ENCODE measurements at places on chromosomes 1 and 21.

DNA sequence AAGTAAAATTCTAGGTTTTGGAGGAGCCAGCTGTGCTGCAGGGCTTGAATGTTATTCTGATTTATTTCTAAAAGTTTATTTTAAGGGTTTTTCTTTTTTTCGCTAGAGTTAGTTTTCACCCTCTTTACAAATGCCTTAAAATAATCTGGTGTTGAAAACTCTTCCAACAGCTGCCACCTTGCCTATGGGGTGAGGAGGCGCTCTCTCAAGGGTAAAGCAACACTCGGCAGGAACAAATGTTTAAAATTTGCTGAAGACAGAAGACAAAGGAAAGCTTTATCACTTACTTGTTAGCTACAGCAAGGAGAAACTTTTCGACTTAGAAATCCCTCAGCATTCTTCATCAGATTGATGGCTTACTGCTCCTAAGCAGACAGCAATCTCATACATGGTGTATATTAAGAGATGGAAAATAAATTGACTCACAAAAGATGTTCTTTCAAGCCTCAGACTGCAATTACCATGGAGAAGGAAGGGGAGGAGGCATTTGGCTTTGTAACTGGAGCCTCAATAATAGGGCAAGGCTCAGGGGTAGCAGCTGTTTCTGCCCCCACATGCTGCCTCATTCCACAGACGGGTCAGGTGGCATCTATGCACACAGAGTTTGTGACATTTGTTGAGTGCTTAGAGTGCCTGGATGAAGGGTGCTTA is 79.8 kb upstream of the RALGPS2 start:
- DNase-seq, result no peak

DNA sequence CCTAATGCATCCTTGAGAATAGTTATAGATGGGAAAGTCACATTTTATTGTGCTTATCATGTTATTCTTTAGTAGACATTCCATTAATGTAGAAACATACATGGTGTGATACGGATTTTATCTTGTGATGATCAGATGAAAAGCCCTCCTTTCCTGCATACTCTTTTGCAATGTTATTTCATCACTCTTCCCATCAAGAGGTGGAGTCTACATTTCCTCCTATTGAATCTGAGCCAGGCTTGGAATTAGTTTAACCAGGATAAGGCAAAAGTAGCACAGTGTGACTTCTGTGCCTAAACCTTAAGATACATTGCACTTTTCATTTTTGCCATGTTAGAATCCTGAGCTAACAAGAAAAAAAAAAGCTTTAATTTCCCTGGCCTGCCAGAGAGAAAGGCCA is 393.7 kb upstream of the ST6GALNAC5 start:
- DNase-seq, result no peak

DNA sequence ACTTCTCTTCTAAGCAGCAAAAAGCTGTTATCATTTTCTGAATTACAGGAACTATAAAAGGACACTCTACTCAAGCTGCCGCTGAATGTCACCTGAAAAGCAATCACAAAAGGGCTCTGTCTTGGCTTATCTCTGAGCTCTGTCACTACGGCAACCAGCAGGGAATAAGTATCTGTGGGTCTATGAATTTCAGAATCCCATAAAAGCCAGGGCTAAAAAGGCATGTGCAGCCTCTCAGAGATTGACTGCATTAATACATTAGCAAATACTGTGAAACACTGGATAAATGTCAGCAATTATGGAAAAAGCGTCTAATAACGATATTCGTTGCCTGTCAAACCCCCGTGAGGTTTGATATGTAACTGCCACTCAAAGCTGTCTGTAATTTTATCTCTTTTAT is 210.2 kb upstream of the DMRTA2 start:
- no peak for DNase-seq

- no peak for DNase-seq
These were observed 191.3 kb upstream of the HP1BP3 start for GRCh38 chr1:20978413-20978812.

GRCh38 chr1:36743286-36744005 is 260.7 kb upstream of the CSF3R start:
- no peak for DNase-seq

DNA sequence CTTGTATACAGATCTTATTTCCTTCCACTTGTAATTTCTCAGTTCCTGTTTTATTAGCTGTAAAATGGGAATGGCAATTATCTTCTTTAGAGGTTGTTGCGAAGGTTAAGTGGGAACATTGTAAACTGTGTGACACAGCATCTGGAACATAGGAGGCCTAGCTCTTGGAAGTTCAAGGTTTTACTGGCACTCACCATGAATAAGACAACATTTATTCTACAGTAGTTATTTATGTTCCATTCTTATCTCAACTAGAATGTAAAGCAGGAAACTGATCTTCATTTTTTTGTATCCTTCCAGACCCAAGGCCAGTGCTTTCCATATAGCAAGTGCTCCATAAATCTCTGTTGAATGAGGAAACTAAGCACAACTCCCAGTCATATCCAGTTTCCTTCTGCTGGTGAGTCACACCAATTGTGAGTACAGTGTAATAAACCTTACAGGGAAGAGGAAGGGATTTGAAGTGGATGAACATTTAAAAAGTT is 1.4 kb downstream of the BCL10 start:
- no peak for DNase-seq

- DNase-seq, result no peak
These were observed 45.7 kb downstream of the PAX7 start for GRCh38 chr1:18676332-18676781.

DNA sequence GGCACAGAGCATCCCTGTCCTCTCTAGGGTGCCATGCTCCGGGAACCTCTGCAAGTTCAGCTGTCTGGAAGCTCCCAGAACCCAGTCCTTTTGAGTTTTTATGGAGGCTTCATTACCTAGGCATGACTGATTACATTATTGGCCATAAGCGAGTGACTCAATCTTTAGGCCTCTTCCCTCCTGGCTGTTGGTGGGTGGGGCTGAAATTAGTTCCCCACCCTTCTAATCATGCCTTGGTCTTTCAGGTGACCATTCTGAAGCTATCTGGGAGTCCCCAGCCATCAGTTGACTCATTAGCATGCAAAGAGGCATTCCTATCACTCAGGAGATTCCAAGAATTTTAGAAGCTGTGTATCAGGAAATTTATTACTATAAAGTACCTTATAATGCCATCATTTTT is 46.6 kb downstream of the WLS start:
- DNase-seq, result no peak

DNA sequence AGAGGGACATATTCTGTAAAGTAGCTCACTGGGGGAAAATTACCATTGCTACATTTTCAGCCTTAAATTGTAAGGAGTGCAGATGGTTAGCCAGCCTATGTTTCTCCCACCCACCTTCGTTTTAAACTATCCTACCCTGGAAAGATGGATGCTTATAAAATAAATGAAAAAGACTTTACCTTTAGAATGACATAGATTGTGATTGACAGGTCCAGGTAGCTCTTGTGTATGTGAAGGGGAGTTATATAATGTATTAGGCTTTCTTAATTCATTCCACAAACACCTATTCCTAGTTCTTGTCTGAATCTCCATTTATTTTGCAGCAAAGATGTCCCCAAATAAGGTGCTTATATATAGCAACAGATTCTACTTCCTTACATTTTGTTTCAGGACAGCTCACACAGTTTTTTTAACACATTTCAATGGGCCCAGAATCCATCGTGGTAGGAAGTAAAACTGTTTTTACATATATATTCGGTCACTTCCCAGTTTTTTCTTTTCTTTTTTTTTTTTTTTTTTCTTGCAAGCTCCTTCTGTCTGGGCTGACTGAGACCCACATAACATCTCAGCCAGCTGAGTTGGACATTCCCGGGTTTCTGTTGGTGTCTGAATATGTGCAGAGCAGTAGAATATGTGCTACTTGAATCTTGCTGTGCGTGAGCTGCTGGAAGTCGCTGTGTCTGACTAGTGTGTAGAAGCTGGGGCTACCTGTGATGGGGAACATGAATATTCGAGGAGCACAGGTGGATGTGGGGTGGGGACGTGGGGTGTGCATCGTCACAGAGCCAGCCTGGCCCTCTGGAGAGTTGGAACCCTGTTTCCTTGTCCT is 27.8 kb downstream of the UCK2 start:
- DNase-seq, result no peak

DNA sequence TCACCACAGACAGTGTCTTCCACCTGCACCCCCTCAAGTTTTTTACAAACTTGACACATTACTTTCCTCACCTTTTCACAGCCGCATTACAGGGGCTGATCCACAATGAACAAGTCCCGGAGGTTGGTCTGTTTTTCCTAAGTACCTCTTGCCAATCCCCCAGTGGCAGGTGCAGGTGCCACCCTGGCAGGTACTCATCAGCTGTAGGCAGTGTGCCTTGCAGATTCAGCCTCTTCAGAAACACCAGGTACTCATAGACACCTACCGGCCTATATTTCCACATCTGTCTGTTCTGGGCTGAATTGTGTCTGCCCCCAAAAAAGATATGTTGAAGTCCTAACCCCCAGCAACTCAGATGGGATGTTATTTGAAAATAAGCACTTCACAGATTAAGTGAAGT is 81.4 kb upstream of the CNIH3 start:
- no peak for DNase-seq

DNA sequence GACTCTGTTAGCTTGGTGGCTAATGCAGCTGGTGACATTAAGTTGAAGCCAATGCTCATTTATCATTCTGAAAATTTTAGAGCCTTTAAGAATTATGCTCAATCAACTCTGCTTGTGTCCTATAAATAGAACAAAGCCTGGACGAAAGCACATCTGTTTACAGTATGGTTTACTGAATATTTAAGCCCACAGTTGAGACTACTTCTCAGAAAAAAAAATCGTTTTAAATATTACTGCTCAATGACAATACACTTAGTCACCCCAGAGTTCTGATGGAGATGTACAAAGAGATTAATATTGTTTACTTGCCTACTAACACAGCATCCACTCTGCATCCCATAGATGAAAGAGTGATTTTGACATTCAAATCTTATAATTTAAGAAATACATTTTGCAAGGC is 79.6 kb downstream of the NEGR1 start:
- no peak for DNase-seq

DNA sequence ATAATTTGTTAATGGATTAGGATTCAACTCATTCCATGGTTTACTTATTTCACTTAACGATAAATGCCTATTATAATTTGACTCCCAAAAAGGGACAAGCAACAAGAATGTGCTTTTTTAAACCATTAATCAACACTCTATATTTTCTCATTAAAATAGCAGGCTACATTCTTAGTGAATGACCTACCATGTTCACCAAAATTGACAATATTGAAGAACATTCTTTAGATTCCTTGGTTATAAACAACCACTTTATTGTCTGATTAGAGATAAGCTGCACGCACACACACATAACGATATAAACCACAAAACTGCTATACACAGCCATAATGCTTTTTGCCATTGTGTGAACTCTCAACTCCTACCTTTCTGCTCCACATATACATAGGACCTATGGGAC is 75.4 kb upstream of the LRRC7 start:
- DNase-seq, result no peak

GRCh38 chr1:212237651-212238050 is 47.6 kb upstream of the PPP2R5A start:
- no peak for DNase-seq

DNA sequence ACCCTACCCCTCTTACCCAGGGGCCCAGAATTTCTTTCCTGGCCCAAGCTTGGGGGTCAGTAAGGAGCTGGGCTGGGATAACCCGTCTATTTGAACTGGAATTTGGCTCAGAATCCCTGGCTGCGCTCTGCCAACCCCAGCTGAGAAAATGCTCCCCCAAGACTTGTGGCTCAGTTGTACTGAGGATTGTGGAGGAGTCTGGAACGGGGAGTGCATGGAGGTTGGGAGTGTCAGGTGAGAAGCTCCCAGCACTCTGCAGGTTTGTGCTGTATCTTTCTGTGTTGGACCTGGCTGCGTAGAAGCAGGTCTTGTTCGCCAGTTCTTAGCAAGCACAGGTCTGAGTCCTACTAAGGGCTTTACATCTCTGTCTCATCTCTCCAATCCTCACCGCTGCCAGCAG is 1.6 kb downstream of the TCEA3 start:
- DNase-seq, result no peak

DNA sequence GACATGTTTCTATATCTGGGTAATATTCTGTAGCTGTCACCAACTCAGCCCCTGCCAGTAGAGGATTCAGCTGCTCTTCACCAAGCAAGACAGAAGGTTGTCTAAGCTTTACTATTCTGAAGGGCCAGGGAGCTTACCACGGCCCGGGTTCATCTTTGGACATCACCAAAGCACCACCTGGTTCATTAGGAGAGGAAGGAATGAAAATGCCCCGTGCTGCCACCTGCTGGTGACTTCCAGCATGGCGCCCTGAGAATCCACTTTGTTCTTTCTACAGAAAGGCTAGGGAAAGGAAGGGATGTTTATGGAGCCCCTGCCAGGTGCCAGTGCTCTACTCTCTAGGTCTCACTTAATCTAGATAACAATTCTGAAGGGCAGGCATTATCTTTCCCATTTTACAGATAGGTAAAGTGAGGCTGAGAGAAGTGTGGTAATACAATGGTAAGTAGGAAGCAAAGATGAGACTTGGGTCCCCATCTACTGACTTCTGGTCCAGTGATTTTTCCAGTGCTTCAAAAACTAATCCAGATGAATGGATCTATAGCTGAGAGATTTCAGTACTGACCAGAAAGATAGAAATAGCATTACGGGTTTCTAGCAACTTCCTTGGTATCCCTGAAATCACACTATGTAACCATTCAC is 79.5 kb downstream of the BEND5 start:
- peak; percentile 90 for DNase-seq

DNA sequence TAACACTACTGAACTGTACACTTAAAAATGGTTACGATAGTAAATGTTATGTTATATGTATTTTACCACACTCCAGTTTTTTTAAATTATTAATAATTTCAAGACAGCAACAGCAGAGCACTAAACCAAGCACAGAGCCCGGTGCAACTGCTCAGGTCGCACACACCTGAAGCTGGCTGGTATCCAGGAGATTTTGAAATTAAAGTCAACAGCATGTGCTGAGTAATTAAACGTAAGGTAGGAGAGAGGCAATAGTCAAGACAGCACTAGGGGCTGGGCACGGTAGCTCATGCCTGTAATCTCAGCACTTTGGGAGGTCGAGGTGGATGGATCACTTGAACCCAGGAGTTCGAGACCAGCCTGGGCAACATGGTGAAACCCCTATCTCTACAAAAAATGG is 35.1 kb upstream of the SLC30A10 start:
- no peak for DNase-seq

GRCh38 chr1:8629241-8630091 is 188.0 kb downstream of the RERE start:
- DNase-seq, result no peak

DNA sequence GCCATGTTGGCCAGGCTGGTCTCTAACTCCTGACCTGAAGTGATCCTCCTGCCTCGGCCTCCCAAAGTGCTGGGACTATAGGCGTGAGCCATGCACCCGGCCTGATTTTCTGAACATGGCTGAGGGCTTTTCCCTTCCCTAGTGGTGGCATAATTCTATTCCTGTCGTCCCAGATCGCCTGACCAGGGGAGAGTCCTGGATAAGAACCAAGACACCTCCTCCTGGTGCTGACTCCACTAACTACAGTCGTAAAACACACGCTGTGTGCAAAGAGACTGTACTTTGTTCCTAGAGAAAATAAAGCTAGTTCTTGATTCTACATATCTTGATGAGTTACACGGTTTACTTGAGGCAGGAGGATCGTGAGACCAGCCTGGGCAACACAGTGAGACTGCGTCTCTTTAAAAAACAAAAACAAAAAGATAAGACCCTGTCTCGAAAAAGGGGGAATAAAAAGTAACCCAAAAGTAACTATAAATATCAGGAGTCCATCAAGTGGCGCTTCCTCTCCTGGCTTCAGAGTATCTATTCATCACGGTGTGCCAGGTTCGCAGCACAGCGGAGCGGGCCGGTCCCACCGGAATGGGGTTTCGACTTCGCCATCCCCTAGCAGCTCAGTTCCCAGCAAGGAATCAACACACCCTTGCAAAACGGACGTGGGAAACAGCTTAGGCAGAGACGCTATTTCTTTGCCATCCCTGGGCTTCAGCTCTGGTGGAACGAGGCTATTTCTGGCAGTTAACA is 973 bp downstream of the SDF4 start:
- DNase-seq, result no peak

Measured in activated CD8-positive, alpha-beta memory T cell treated with anti-CD3 and anti-CD28 coated beads, Interleukin-2, amount 50 U/mL, for 48 hours (primary cell).